ENCODE measurements at places on chromosomes 5 and 9. TPM values are rescaled to one million over a fixed set of nuclear protein-coding genes. Genes with fewer than 3 reads are reported as not detected.

- no peaks in the 10 kb centered on the region for H3K4me1 ChIP-seq
- no peaks in the 10 kb centered on the region for H3K27me3 ChIP-seq
- H3K4me3 ChIP-seq, result no peak overlapping the region
- no peaks in the 10 kb centered on the region for H3K36me3 ChIP-seq
- no peak for DNase-seq
- H3K27ac ChIP-seq, result no peak overlapping the region
Measured at GRCh38 chr9:112599732-112600131, 113.1 kb downstream of the KIAA1958 start.

DNA sequence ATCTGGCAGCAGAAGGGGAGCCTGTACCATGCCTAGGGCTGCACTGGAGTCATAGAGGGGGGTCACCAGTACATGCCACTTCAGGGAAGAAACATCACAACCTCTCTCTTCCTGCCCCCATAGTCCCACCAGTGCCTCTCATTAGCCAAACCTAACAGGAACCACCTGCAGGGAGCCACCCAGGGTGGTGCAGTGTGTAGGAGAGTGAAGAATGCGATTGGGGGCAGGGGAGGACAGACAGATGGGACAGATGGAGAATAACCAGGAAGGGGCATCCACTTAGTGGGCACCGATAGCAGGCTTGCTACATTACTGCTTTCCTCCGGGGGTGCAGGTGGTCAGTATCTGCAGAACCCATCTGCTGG lies 19.2 kb downstream of the DAPK1 start:
- no peaks in the 10 kb centered on the region for H3K36me3 ChIP-seq
- DNase-seq, result no peak
- H3K4me3 ChIP-seq, result no peak overlapping the region
- H3K27me3 ChIP-seq, result peaks cover 5% of the 10 kb centered on the region

DNA sequence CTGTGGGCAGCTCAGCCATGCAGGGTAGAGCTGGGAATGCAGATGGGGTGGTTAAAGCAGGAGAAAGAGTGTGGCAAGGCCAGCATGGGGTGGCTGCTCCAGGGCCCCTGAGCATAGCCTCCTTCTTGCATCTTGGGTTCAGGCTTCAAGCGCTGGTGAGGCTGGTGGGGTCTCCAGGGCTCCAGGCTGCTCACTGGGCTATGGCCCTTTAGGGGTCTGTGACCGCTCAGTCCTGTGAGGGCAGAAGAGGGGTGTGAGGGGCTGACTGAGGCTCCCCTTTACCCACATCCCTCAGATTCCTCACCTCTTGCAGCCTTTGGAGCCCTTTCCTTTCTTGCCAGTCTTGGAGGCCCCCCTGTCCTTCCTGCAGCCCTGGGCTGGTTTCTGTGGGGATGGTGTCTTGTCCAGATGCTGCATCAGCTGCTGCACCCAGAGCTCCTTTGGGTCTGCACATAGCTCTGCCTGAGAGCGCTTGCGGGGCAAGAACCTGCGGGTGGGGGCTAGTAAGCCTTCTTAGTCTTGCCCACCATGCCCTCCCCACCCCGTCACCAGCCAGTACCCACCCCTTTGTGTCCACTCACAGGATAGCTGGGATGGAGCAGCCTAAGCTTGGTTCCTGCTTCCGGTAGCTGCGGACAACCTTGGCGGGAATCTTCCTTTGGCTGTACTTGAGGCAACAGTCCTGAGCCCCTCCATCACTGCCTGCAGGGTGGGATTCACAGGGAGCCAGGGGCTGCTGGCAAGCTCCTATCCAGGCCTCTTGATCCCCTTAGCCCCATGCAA lies 549 bp downstream of the CCL21 start:
- no peaks in the 10 kb centered on the region for H3K4me1 ChIP-seq
- H3K36me3 ChIP-seq, result no peaks in the 10 kb centered on the region
- no peak overlapping the region for H3K27ac ChIP-seq
- peaks cover 22% of the 10 kb centered on the region for H3K27me3 ChIP-seq
- H3K4me3 ChIP-seq, result no peak overlapping the region

GRCh38 chr5:80597500-80597899 lies 27.4 kb upstream of the ANKRD34B start:
- H3K4me1 ChIP-seq, result no peaks in the 10 kb centered on the region
- DNase-seq, result no peak
- no peak overlapping the region for H3K4me3 ChIP-seq
- no peaks in the 10 kb centered on the region for H3K36me3 ChIP-seq

GRCh38 chr9:107388890-107389289 lies 100.7 kb downstream of the KLF4 start:
- H3K27ac ChIP-seq, result no peak overlapping the region
- H3K4me3 ChIP-seq, result no peak overlapping the region
- H3K36me3 ChIP-seq, result no peaks in the 10 kb centered on the region
- no peaks in the 10 kb centered on the region for H3K27me3 ChIP-seq
- no peak for DNase-seq

DNA sequence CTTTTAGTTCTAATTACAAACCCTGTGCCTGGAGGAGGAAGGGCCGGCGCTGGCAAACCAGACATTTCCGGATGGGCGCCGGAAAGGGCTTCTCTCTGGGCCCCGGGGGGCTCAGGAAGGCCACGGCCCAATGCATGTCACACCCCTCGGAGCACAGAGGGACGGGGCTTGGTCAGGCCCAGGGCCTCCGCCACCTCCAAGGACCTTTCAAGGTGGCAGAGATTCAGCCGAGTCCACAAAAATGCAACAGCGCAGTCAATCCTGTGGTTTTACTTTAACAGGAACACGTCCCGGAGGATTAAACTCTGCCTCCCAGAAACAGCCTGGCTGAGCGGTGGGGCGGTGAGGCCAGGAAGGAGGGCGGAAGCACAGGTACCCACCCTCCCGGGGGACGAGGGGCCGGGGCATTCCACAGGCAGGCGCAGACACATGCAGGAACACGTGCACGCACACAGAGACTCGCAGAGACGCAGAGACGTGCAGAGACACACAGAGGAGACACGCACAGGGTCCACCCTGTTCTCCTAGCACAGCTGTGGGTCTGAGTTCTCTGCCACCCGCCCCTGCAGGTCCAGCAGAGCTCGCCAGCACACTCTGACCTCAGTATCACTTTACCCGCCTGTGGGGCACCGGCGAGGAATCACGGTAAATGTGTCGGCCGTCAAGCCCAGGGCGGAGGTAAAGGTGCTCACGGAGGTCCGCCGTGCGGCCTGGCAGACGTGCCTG lies 23.0 kb downstream of the SLC9A3 start:
- H3K36me3 ChIP-seq, result no peaks in the 10 kb centered on the region
- peaks cover 3% of the 10 kb centered on the region for H3K27me3 ChIP-seq
- no peaks in the 10 kb centered on the region for H3K4me1 ChIP-seq
- no peak for DNase-seq
- no peak overlapping the region for H3K4me3 ChIP-seq

Gene IL7R
- 271 TPM for total RNA-seq

- no peak overlapping the region for H3K4me3 ChIP-seq
- H3K27me3 ChIP-seq, result no peaks in the 10 kb centered on the region
- no peak overlapping the region for H3K27ac ChIP-seq
- no peak for DNase-seq
Measured at GRCh38 chr5:35644543-35644942, 26.9 kb downstream of the SPEF2 start.

Gene FAT2
- total RNA-seq, result not detected

DNA sequence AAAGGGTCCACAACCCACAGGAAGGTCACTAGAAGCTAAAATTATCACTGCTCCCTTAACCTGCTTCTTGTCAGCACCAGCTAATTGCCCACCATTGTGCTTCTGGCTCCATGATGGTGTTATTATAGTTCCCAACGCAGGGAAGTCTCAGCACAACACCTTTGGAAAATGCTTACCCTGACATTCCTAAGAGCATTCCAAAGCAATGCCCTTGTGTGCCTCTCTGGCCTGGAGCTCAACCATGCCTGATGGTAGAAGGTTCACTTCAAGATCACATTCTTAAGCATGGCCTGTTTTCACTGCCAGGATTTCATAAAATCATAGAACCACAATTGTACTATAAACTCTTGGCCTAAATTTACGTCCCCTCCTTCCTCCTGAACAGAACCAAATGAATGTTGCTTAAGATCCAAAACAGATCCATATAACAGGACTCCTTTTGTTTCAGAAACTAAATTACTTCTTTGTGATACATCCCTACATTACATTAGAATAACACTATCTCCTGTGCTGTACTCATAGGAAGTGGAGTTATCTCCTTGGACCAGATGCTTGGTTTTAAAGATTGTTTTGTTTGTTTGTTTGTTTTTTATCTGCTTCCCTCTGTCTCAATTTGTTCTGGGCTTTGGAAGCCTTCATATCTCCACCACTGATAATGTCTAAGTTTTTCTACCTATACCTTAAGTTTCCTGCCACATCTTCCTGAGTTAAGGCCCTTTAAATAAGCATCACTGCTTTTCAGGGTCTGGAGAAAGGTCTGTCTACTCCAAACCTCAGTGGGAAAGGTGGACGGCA lies 32.1 kb downstream of the ARL15 start:
- no peak overlapping the region for H3K4me3 ChIP-seq
- H3K27me3 ChIP-seq, result no peaks in the 10 kb centered on the region
- peaks cover 8% of the 10 kb centered on the region for H3K36me3 ChIP-seq
- H3K27ac ChIP-seq, result no peak overlapping the region
- H3K4me1 ChIP-seq, result no peaks in the 10 kb centered on the region
- DNase-seq, result no peak

- H3K27ac ChIP-seq, result no peak overlapping the region
- DNase-seq, result no peak
- peaks cover 5% of the 10 kb centered on the region for H3K36me3 ChIP-seq
- no peak overlapping the region for H3K4me3 ChIP-seq
- peaks cover 2% of the 10 kb centered on the region for H3K27me3 ChIP-seq
- no peaks in the 10 kb centered on the region for H3K4me1 ChIP-seq
Measured at GRCh38 chr9:95813923-95814322, 61.6 kb upstream of the ERCC6L2 start.

- DNase-seq, result peak; percentile 50
- peaks cover 32% of the 10 kb centered on the region for H3K4me1 ChIP-seq
- no peak within 1 kb of the TSS for H3K27ac ChIP-seq
- H3K36me3 ChIP-seq, result peaks cover 12% of the 10 kb centered on the region
- peak within 1 kb of the TSS; percentile 66 for H3K4me3 ChIP-seq
Measured at GRCh38 chr5:176365351-176366231, at the start of gene ARL10. ARL10 (plus strand) TSS chr5:176365487; CDS start chr5:176365564, 77 bp downstream.

DNA sequence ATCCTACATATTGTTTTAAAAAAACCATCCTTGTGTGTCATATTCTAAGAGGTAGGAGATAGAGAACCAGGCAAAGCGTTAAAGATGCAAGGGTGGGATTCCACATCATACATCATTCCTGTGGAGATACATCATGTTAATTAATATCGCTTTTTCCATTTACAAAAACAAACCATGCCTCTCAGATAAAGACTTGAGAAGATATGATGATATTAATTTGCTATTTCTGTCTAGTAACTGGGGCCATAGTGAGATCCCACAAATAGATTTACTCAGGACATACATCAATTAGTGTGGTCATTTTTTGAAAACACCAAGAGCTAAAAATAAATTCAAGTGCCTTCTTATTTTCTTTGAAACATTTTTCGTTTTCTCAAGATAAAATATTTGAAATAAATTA lies 165.4 kb upstream of the TARS1 start:
- H3K27me3 ChIP-seq, result no peaks in the 10 kb centered on the region
- no peaks in the 10 kb centered on the region for H3K4me1 ChIP-seq
- H3K27ac ChIP-seq, result no peak overlapping the region
- DNase-seq, result no peak
- H3K4me3 ChIP-seq, result no peak overlapping the region

DNA sequence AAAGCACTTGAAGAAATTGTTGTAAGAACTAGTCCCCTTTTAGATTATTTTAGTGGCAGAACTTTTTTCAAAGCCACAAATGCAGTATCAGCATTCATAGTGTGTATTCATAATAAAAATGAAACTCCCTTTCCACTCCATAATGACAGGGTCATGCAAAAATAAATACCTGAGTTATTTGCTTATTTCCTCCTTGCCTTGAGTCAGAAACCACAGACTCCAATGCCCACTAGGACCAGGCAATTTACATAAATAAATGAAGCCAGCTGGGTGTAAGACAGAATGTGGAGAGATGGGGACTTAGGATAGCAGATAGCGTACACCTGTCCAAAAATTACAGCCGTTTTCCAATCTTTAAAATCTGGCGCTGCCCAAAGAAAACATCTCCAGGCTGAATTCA lies 417.8 kb downstream of the TMEM161B start:
- no peaks in the 10 kb centered on the region for H3K27me3 ChIP-seq
- no peaks in the 10 kb centered on the region for H3K4me1 ChIP-seq
- H3K27ac ChIP-seq, result no peak overlapping the region
- no peak overlapping the region for H3K4me3 ChIP-seq
- no peak for DNase-seq
- H3K36me3 ChIP-seq, result no peaks in the 10 kb centered on the region

- no peaks in the 10 kb centered on the region for H3K27me3 ChIP-seq
- no peaks in the 10 kb centered on the region for H3K36me3 ChIP-seq
- peaks cover 5% of the 10 kb centered on the region for H3K4me1 ChIP-seq
- no peak for DNase-seq
- no peak overlapping the region for H3K4me3 ChIP-seq
- no peak overlapping the region for H3K27ac ChIP-seq
Measured at GRCh38 chr5:80912479-80912878, 47.7 kb upstream of the RASGRF2 start.

Gene FOXD4L5
- 0.13 TPM for total RNA-seq

Gene ORM2
- total RNA-seq, result not detected

DNA sequence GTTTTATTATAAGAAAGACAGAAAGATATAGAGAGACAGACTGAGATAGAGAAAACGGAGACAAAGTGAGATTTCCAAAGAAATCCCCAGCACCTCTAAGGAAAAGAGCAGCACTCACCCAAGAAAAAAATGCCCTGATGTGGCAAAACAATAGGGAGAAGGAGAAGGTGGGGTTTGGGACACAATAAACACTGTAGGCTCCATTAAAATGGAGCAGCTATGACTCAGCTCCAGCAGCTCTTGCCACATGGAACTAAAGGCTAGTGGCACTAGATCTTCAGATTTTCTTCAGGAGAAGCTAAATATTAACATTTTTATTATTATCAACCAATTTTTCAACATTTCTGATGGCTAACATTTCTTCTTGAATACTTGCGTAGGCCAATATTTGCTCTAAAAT lies 321.8 kb downstream of the TRIM32 start:
- H3K36me3 ChIP-seq, result no peaks in the 10 kb centered on the region
- H3K27ac ChIP-seq, result no peak overlapping the region
- no peaks in the 10 kb centered on the region for H3K27me3 ChIP-seq
- H3K4me3 ChIP-seq, result no peak overlapping the region
- H3K4me1 ChIP-seq, result no peaks in the 10 kb centered on the region

DNA sequence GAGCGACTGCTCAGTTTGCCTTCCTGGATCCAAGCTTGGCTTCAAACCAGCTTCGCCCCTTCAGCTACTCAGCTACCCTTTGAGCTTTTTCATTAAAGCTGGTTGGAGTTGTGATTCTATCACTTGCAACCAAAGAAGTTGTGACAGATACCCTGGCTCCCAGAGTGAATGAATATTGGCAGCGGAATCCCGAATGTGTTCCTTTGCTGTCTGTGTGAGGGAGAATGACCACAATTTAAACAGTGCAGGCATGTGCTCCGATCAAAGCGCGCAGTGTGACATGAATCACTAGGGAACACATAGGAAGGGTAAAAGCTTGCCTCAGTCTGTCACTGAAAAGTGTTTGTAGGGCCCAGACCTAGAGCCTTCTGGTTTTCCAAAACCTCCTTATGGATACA lies 6.6 kb upstream of the AFAP1L1 start:
- H3K27me3 ChIP-seq, result peaks cover 20% of the 10 kb centered on the region
- H3K27ac ChIP-seq, result no peak overlapping the region
- DNase-seq, result no peak
- peaks cover 2% of the 10 kb centered on the region for H3K4me1 ChIP-seq

- peaks cover 16% of the 10 kb centered on the region for H3K27me3 ChIP-seq
- no peak for DNase-seq
- no peaks in the 10 kb centered on the region for H3K4me1 ChIP-seq
- H3K27ac ChIP-seq, result no peak overlapping the region
Measured at GRCh38 chr5:179337796-179338676, 7.2 kb downstream of the ADAMTS2 start.

Gene SPTLC1
- 60.9 TPM for total RNA-seq

GRCh38 chr5:144395704-144396103 lies 225.0 kb downstream of the KCTD16 start:
- H3K4me1 ChIP-seq, result no peaks in the 10 kb centered on the region
- no peaks in the 10 kb centered on the region for H3K27me3 ChIP-seq
- DNase-seq, result no peak
- no peaks in the 10 kb centered on the region for H3K36me3 ChIP-seq

Measured in activated CD4-positive, alpha-beta memory T cell treated with anti-CD3 and anti-CD28 coated beads, Interleukin-2, amount 10 ng/mL, durations not matched to agents 7 days and 5 days (primary cell).